Progenitor cell of endocrine pancreas (in vitro differentiated cells): ENCODE measurements at places on chromosomes 4 and X. TPM values are rescaled to one million over a fixed set of nuclear protein-coding genes. Genes with fewer than 3 reads are reported as not detected.

GAGE12E gene
- not detected in 2 replicates for total RNA-seq

VCX gene
- not detected in 2 replicates for total RNA-seq

MAGED4 gene
- 127 and 128 TPM in 2 replicates for total RNA-seq

L1CAM gene
- total RNA-seq = 1.4 and 2.4 TPM in 2 replicates
